ENCODE measurements at places on chromosomes 11 and 22.

DNA sequence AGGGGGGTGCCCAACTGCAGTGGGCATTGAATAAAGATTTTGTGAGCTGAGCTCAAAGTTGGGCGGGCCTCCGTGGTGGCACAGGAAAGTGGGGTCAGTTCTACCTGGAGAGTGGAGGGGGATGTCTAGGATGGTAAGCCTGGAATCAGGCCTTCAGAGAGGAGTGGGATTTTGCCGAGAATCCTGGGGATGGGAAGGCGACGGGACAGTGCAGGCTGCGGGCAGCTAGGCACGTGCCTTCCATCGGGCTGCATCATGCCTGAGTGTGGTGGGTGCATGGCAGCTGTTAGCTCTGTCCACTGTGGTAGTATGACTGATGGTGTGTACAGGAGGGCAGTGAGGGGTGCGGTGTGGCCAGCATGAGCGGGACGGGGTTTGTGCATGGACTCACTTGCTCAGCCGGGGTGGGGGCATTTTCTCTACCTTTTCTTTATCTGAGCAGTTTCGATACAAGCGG, 3.6 kb downstream of the SHANK3 start:
- no peak for DNase-seq

DNA sequence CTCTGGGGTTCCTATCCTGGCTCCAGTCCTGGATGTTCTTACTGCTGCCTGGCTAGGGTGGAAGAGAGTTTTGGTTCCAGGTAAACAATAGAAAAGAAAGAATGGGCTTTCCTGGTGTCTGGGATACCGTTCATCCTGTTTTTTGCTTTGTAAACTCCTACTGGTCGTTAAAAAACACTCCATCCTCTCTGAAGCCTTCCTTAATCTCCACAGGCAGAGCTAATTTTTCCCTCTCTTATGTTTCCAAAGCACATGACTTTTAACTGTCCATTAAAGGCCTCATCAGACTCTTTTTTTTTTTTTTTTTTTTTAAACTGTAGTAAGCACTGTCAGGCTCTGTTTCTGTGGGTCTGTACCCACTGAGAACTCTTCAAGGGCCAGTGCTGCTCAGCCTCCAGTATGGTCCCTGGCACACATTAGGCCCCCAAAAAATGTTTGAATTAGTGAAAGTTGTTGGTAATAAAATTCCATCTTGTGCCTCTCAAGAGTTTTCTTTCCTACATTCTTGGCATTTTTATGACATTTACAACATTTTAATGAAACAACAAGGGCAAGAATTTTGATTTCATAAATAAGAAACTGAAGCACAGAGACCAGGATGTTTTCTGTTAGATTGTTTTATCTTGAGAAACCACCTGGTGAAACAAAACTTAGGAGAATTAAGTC, 104.2 kb downstream of the TEAD1 start:
- DNase-seq: no peak

GRCh38 chr22:39907047-39907446, 6.2 kb downstream of the GRAP2 start:
- no peak for DNase-seq

GRCh38 chr22:24128021-24128420, 53.3 kb upstream of the SUSD2 start:
- no peak for DNase-seq

DNA sequence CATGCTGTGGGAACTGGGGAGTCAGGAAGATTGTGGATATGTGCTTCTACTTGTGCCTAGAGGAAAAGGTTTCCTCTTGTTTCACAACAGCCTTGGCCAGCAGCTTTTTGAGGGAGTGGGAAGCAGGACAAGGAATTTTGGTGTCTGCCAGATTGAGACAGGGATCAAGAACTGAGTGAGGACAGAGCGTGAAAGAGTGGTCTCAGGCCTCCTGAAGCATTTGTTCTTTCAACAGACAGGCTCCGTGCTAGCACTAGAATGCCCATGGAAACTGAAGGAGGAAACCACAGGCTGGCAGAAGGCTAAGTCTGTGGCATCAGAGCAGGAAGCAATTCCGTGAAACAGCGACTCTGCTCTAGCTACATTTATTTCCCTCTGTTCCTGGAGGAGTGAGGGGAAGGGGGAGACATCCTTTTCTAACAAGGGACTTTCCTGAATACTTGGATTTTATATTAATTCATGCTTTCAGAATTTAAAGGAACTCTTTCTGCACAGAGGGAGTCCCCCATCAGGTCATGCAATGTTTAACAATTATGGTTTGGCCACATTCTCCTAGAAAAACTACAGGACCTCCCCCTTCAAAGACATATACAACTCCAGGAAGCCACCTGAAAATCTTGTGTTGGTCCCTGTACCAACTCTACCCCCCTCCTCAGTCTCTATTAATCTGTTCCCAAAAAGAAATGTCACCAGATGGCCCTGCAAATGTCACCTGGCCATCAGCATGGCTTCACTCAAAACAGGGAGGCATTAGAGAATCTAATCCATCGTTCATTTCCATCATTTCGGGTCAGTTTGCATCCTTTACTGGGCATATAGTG, 96.1 kb downstream of the SYT9 start:
- DNase-seq: no peak

All from stimulated activated CD8-positive, alpha-beta memory T cell treated with anti-CD3 and anti-CD28 coated beads, Interleukin-15, amount 100 ng/mL, for 4 hours (primary cell).